ENCODE measurements at places on chromosomes 1 and 21. TPM values are rescaled to one million over a fixed set of nuclear protein-coding genes. Genes with fewer than 3 reads are reported as not detected.

DNA sequence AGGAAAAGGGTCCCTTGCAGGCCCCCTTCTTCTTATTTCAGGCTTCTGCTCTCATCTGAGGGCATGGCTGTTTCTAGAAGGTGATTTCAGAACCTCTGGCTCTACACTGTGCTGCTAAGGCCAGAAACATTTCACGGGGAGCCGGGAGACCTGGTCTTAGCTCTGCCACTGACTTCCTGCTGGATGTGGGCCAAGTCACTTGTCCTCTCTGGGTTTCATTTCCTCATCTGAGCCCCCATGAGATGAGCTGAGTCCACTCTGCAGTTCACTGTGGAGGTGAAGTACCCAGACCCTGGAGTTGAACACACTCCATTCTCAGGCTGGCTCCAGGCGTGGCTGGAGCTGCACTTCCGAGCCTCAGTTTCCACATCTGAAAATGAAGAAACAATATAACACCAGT lies 2.1 kb downstream of the PADI1 start:
- H3K36me3 ChIP-seq: no peaks in the 10 kb centered on the region
- peaks cover 13% of the 10 kb centered on the region for H3K4me1 ChIP-seq
- H3K27ac ChIP-seq: no peak overlapping the region
- peaks cover 5% of the 10 kb centered on the region for H3K27me3 ChIP-seq
- no peak overlapping the region for H3K4me3 ChIP-seq

- no peak overlapping the region for H3K4me3 ChIP-seq
- DNase-seq: no peak
- H3K36me3 ChIP-seq: no peaks in the 10 kb centered on the region
- no peaks in the 10 kb centered on the region for H3K27me3 ChIP-seq
These were observed 104.4 kb downstream of the UCHL5 start for GRCh38 chr1:192954705-192955265.

Gene GPR52
- total RNA-seq: 21.4 TPM

DNA sequence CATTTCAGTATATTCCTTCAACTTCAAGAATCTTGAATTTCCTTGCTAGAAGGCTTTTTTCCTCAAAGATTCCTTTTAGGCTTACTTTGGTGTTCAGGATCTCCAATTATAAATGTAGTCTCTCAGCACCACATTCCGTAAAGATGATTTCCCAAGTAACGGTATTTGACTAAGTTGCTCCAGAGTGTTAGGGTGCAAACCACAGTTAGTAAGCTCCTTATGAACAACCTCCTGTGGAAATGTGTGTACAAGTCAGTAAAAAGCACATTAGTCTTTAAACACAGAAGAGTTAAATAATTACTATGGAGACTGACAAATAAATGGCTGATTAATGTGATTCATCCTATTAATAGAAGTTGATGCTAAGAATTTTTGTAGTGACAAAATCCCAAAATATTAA lies 10.3 kb downstream of the DONSON start:
- H3K27me3 ChIP-seq: no peaks in the 10 kb centered on the region
- no peak overlapping the region for H3K27ac ChIP-seq
- DNase-seq: no peak
- peaks cover 4% of the 10 kb centered on the region for H3K36me3 ChIP-seq

- no peaks in the 10 kb centered on the region for H3K36me3 ChIP-seq
- no peak overlapping the region for H3K27ac ChIP-seq
- no peak for DNase-seq
- peaks cover 2% of the 10 kb centered on the region for H3K27me3 ChIP-seq
- no peaks in the 10 kb centered on the region for H3K4me1 ChIP-seq
These were observed 7.1 kb upstream of the SHISA4 start for GRCh38 chr1:201881617-201882016.

- no peaks in the 10 kb centered on the region for H3K4me1 ChIP-seq
- no peaks in the 10 kb centered on the region for H3K27me3 ChIP-seq
- peaks cover 65% of the 10 kb centered on the region for H3K36me3 ChIP-seq
- no peak for DNase-seq
These were observed 18.5 kb downstream of the ZBTB21 start for GRCh38 chr21:41991659-41992058.

Gene DRAXIN
- not detected for total RNA-seq

DNA sequence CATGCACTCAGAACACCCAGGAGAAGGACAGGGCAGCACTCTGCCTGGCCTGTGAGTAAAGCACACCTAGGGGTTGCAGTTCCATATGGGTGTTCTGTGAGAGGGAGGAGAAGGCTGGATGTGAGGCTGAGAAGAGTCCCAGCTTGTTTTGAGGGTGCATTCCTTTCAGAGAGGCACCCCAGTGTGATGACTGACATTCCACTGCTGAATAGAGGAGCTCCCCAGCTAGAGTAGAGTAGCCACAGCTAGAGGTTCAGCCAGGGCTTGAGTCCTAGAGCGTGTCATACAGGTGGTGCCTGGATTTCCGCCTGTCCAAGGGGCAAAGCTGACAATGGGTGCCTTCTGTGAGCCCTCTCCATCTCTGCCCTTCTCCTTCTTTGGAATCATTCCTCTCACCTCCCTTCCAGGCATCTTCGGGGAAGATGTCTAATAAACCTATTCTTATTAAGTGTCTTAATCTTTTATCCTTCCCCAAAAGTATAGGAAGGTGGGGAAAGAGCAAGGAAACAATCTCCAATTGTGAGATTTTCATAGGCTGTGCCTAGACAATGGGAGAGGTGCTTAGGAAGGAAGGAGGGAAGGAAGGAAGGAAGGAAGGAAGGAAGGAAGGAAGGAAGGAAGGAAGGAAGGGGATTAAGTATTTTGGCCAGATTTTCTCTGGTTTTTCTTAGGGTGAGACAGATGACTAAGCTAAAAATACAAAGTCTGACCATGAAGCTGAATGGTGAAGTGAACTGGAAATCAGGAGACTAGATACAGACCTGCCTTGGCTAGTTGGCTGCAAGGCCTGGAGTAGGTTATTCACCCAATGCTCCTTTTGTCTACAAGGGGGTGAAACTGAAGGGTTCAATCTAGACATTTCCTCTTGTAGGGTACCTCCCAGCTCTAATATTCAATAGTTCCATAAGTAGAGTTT lies 43.6 kb upstream of the SYT6 start:
- H3K27me3 ChIP-seq: no peaks in the 10 kb centered on the region
- no peaks in the 10 kb centered on the region for H3K36me3 ChIP-seq
- DNase-seq: no peak
- no peak overlapping the region for H3K27ac ChIP-seq

DNA sequence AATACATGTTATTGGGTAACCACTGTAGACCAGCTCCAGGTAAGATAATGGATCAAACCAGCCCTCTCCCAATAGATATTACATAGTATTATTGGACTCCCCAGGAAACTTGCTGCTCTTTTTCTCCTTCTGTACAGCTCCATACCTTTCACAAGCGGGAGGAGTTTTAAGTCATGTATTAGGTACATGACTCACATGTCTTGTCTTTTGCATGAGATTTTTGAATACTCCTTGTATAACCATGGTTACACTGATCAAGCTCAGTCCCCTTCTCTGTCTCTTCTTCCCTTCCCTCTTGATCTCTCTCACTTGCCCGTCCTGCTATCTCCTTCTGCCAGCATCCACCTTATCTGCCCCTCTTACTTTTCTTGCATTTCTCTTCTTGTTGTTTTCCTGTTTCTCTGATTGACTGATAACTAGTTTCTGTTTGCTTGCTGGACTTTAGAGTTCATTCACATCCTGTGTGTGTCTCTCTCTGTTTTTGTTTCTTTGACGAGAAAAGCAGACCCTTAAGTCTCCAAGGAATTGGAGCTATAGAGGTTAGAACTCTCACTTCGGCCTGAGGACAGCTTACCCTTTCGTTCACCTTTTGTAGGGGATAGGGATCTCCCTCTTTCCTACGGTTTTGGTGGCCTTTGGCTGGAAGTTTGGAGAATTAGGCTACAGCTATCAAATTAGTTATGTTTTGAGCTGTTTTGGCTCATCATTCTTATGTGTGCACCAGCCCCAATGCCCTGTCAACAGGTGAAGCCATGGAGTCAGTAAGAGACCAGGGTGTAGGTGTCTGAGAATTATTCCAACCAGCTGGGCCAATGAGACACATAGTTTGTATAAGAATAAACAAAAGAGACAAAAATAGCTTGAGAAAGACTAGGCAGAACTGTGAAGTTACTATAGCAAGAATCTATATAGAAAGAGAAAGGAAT lies 49.0 kb upstream of the ASB17 start:
- H3K4me3 ChIP-seq: no peak overlapping the region
- H3K36me3 ChIP-seq: no peaks in the 10 kb centered on the region
- H3K27ac ChIP-seq: no peak overlapping the region
- H3K4me1 ChIP-seq: no peaks in the 10 kb centered on the region
- no peak for DNase-seq

DNA sequence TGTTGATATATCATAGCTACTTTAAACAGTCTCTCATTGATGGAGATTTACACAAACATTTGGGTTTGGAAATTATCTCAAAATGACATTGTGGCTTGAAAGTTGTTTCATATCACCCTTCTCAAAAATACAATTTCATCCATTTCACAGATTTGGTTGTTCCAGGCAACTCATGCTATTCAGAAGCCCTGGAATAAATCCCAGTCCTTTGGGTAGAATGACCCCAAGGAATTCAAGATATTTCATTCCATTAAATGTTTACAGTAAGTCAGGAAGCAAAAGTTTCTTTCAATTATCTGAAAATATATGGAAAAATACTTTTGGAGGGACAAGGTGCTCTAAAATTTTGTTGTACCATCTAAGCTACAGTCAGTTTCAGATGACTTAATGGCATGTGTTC lies 27.1 kb downstream of the MPZL1 start:
- H3K4me1 ChIP-seq: peaks cover 47% of the 10 kb centered on the region
- no peak for DNase-seq
